ENCODE measurements at places on chromosomes 6 and 20.

GRCh38 chr6:139608466-139609261 is 234.2 kb upstream of the CITED2 start:
- no peaks in the 10 kb centered on the region for H3K27me3 ChIP-seq
- no peaks in the 10 kb centered on the region for H3K36me3 ChIP-seq
- H3K4me3 ChIP-seq: no peak overlapping the region
- no peaks in the 10 kb centered on the region for H3K4me1 ChIP-seq
- H3K27ac ChIP-seq: no peak overlapping the region
- peak; percentile 51 for DNase-seq

DNA sequence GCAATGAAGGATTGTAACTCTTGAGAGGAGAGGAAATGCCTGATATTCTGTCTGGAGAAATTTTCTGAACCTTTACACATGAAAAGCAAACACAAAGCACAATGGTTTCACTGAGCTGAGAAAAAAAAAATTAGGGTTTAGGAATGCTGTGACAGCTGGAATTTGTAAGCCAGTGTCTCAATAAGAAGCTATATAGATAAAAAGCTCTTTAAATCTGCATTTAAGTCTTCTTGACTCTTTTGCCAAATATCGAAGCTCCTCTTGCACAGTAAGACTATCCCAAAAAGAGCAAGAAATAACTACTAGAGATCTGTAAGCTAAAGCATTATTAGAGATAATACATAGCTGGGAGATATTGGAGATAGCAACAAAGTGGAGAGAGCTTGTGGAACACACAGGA is 1334.0 kb upstream of the CITED2 start:
- H3K27ac ChIP-seq: no peak overlapping the region
- no peaks in the 10 kb centered on the region for H3K36me3 ChIP-seq

DNA sequence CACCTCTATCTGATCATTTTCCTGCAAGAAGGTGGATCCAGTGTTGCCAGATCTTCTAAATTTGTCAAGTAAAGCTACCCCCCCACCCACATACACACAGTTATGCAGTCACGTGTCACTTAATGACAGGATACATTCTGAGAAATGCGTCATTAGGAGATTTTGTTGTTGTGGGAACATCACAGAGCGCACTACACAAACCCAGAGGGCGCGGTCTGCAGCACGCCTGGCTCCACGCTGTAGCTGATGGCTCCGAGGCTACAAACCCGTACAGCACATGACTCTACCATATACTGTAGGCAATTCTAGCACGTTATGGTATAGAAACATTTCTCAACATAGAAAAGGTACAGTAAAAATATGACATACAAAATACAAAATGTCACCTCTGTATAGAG is 126.9 kb downstream of the SYCP2 start:
- H3K27ac ChIP-seq: no peak overlapping the region
- H3K4me1 ChIP-seq: no peaks in the 10 kb centered on the region
- no peaks in the 10 kb centered on the region for H3K27me3 ChIP-seq
- no peaks in the 10 kb centered on the region for H3K36me3 ChIP-seq
- no peak for DNase-seq
- H3K4me3 ChIP-seq: no peak overlapping the region

- H3K36me3 ChIP-seq: peaks cover 7% of the 10 kb centered on the region
- no peak overlapping the region for H3K4me3 ChIP-seq
- H3K4me1 ChIP-seq: no peaks in the 10 kb centered on the region
- no peaks in the 10 kb centered on the region for H3K27me3 ChIP-seq
These were observed 98.8 kb downstream of the HUS1B start for GRCh38 chr6:558089-558488.

- DNase-seq: no peak
- H3K4me1 ChIP-seq: no peaks in the 10 kb centered on the region
- no peaks in the 10 kb centered on the region for H3K36me3 ChIP-seq
- no peak overlapping the region for H3K4me3 ChIP-seq
- H3K27me3 ChIP-seq: no peaks in the 10 kb centered on the region
These were observed 81.3 kb upstream of the MAP3K7 start for GRCh38 chr6:90668141-90668540.

DNA sequence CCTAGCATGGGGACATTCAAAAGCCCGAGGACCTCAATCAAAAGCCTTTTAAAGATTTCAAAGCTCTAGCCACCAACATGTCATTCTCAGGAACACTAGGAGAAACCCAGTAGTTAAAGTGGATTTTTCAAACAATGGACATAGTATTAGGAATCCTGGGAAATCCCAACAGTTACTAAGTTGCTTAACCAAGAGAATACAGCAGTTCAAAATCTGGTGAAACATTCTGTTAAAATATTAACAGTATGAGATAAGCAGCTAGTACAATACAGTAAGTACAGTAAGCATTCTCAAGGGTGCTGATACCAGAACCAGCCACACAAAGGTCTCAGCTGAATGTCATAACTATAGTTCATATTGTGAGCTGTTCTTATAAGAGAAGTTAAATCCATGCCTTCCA is 68.6 kb downstream of the CDK19 start:
- H3K36me3 ChIP-seq: no peaks in the 10 kb centered on the region
- DNase-seq: no peak
- no peak overlapping the region for H3K27ac ChIP-seq
- no peak overlapping the region for H3K4me3 ChIP-seq
